ENCODE measurements at places on chromosomes 2 and 18.
A peak's percentile ranks its signal among the peaks of the same experiment; 100 is the strongest.

DNA sequence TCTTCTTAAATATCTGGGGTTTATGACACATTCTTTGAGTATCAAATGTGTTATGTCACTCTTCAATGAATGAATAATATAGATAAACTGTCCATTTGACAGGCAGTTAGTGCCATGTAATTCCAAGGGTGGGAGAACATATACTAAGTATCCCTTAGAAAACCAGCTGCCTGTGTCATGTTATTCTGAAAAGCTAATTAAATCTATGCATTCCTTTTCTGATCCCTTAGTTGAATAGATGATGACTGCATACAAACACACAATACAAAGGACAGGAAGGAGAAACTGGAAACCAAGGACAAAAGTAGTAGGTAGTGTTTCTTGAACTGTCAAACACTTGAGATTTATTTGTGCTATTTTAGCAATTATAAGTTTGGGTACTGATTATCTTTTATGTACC, 8.3 kb downstream of the ARHGAP28 start:
- no peak for DNase-seq

DNA sequence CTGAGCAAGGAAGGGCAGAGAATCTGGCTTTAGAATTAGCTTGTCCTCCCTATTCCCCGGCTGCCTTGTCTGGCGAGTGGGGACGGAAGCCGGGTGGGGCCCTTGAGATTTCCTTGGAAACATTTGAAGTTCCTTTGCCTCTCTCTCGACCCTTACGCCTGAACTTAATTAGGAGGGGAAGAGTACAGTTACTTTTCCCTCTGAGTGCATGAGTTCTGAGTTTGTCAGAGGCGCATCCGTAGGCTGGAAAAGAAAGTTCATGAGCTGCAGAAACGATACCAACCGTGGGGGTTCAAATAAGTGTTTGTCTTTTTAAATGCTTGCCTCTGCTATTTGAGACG, 468 bp downstream of the PIKFYVE start:
- no peak for DNase-seq

GRCh38 chr18:3603421-3604234, 153.7 kb downstream of the TGIF1 start:
- DNase-seq, result peak; percentile 85

DNA sequence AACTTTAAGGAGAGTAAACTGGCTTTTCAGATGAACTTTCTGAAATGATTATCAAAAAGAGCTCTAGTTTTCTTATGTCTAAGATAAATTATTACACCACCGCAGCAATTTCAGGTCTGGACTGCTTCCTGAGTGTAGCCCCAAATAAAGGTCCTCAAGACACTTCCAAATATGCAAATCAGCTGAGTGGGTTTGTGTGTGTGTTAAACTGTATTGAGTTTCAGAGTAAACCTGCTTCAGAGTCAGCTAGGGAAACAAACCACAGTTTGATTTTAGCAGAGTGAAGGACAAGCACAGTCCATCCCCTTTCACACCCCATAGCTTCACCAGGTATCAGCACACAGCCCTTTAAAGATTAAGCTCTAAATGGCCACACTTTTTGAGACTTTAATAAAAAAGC, 168.7 kb downstream of the NRXN1 start:
- DNase-seq, result no peak

DNA sequence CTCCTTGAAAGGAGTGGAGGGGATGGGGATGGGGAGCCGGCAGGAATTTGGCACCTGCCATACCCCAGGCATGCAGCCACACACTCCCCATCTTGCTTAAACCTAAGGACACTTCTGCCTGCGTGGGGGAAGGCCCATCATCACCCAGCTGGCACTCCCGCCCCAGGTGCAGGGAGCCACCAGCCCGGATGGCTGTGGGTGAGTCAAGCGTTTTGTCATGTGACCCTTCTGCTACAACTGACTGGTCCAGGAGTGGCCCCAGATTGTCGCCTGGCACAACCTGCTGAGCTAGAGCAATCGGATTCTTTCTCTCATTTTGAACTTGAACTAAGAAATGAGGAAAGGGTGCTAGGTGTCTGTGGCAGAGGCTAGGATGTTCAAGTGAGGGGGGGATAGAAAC, 61.3 kb downstream of the TSN start:
- no peak for DNase-seq

- no peak for DNase-seq
Observed at GRCh38 chr18:78871618-78872017, 108.0 kb upstream of the SALL3 start.

GRCh38 chr2:192128655-192129054, 66.1 kb downstream of the TMEFF2 start:
- DNase-seq, result no peak

DNA sequence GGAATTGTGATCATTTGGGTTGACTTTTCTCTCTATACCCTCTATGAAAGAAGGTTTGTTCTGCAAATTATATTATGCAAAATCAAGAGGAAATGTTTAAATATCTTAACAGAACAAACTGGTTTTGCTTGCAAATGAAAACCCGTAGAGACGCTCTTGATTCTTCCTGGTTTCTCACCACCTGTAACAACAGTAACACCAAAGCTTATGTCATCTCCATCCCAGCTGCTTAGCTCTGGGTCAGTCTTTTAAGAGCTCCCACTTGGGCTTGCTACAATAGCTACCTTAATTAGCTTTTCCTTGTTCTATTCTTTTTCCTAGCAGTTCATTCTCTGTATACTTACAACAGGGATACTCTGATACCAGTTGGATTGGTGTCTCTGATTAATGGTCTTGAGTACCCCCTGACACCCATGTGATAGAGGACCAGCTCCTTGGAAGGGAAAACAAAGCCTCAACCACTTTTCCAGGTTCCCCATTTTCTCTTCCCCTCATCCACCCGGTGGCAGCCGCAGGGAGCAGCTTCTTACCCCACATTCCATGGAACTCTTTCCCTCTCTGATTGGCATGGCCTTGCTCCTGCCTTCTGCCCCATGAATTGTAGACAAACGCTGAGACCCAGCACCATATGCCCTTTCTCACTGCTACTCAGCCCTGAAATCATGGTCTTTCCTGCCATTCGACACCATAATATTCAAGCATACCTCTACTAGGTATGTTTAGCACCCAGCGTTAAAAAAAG, 27.7 kb downstream of the TMEM182 start:
- no peak for DNase-seq

GRCh38 chr2:37143974-37144373, 12.8 kb downstream of the EIF2AK2 start:
- no peak for DNase-seq

- no peak for DNase-seq
Observed at GRCh38 chr2:16661936-16662839, 3.4 kb downstream of the CYRIA start.

DNA sequence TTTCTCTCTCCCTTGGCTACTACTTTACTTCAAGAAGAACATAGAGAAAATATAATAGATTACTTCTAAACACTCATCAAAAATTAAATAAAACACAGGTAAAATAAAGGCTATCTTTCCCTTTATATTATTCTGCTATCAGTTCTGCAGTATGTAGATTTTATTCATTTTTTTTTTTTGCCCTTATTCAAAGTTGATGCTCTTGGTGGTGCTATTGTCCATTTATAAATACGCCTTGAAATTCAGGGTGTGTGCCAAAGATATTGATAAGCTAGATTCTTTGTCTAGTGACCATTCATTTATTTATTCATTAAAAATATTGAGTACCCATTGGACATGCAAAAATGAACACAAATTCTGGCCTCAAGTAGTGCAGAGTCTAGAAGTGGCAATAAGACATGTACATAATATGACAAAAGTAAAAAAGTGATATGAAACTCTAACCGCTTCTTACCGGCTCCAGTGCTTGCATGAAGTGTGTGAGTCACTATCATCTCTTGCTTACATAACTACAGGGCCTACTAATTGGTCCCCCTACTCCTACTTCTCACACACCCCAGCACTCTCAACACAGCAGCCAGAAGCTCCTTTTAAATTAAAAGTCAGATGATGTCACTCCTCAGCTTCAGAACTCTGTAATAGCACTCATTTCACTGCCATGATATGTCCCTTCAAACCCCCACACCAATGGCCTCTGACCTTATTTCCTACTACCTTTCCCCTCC, 208.3 kb upstream of the FANCL start:
- no peak for DNase-seq

- DNase-seq, result no peak
Observed at GRCh38 chr18:70662588-70662987, 373.7 kb downstream of the SOCS6 start.

All from AML-193 (cell line).